Renal pelvis (tissue), 12 donors: ENCODE measurements at places on chromosomes 1 and 21. TPM values are rescaled to one million over a fixed set of nuclear protein-coding genes. Genes with fewer than 3 reads are reported as not detected.

- DNase-seq: peak; percentile 80
These were observed 98.4 kb downstream of the EBNA1BP2 start for GRCh38 chr1:43073490-43074230.

DNA sequence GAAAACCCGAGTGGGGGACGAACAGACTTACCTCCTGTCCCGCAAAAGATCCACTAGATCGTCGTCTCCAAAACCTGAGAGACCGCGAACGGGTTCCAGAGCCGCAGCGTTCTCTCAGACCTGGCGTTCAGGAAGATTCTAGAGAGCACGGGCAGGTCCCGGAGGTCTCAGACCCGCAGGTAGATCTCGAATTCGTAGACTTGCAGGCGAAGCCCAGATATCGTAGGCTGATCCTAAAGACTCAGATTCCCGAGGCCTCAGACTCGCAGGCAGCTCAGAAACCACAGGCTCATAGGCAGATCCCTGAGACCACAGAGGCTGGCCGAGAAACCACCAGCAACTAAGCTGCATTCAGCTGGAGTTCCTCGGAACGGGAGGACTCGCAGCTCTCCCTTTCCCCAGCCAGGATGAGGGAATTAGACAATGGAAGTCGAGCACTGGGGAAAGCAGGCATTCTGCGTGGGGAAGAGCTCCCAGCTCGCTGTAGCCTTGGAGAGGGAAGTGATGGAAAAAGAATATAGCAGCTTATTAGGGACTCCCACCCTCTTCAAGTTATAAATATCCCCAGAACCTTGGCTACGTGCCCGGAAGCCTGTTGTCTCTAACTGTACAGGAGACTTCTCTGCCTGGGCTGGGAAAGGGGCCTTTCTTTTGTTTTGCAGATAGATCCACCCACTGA is at the start of gene ZNF436:
Gene ZNF436, minus strand, starts transcription at position 502 of the 679 bp plus-strand sequence. CDS start 1,831 bp downstream, outside the sequence.
- DNase-seq: peak; percentile 87

GRCh38 chr1:221672239-221672645 is 69.6 kb downstream of the DUSP10 start:
- DNase-seq: no peak

GRCh38 chr21:24197132-24197643 is 1410.1 kb downstream of the MRPL39 start:
- DNase-seq: no peak

DNA sequence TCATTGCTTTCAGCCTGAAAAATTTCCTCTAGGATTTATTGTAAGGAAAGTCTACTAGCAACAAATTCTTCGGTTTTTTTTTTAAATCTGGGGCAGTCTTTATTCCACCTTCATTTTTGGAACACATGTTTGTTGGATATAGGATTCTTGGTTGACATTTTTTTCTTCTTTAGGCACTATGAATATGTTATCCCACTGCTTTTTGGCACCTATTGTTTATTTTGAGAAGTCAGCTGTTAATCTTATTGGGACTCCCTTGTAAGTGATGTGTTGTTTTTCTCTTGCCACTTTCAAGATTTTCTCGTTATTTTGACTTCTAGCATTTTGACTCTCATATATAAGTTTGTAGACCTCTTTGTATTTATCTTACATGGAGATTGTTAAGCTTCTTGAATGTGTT is 99.3 kb downstream of the NPHS2 start:
- no peak for DNase-seq

CD84 gene
- 1.1 TPM for polyA plus RNA-seq
